ENCODE measurements at places on chromosomes 6 and 20. TPM values are rescaled to one million over a fixed set of nuclear protein-coding genes. Genes with fewer than 3 reads are reported as not detected.

- H3K4me1 ChIP-seq: peaks cover 33% of the 10 kb centered on the region
- DNase-seq: no peak
- no peaks in the 10 kb centered on the region for H3K36me3 ChIP-seq
- no peak overlapping the region for H3K27ac ChIP-seq
Measured at GRCh38 chr6:3357678-3358077, 98.9 kb downstream of the PSMG4 start.

The PTCHD4 gene
- total RNA-seq: not detected

- H3K27me3 ChIP-seq: no peaks in the 10 kb centered on the region
- no peak for DNase-seq
- no peak overlapping the region for H3K4me3 ChIP-seq
- H3K27ac ChIP-seq: no peak overlapping the region
- no peaks in the 10 kb centered on the region for H3K4me1 ChIP-seq
- H3K36me3 ChIP-seq: peaks cover 18% of the 10 kb centered on the region
Measured at GRCh38 chr20:5969348-5969935, 19.0 kb downstream of the MCM8 start.

- H3K4me3 ChIP-seq: no peak overlapping the region
- no peaks in the 10 kb centered on the region for H3K4me1 ChIP-seq
- no peak overlapping the region for H3K27ac ChIP-seq
- H3K36me3 ChIP-seq: no peaks in the 10 kb centered on the region
- no peak for DNase-seq
- peaks cover 3% of the 10 kb centered on the region for H3K27me3 ChIP-seq
Measured at GRCh38 chr6:132218059-132218696, 183.1 kb downstream of the MOXD1 start.

- no peaks in the 10 kb centered on the region for H3K4me1 ChIP-seq
- no peak for DNase-seq
- H3K27ac ChIP-seq: no peak overlapping the region
- no peaks in the 10 kb centered on the region for H3K36me3 ChIP-seq
- no peak overlapping the region for H3K4me3 ChIP-seq
Measured at GRCh38 chr20:14334306-14334930, 3.0 kb downstream of the FLRT3 start.

The ZBTB22 gene
- total RNA-seq: 11.6 TPM

The METTL24 gene
- not detected for total RNA-seq

The SCUBE3 gene
- total RNA-seq: not detected

- H3K36me3 ChIP-seq: no peaks in the 10 kb centered on the region
- H3K27me3 ChIP-seq: peaks cover 4% of the 10 kb centered on the region
- no peak overlapping the region for H3K4me3 ChIP-seq
Measured at GRCh38 chr20:49432550-49432949, 49.9 kb downstream of the KCNB1 start.

The ANGPT4 gene
- not detected for total RNA-seq

GRCh38 chr6:123550052-123550617, 86.6 kb downstream of the TRDN start:
- H3K4me1 ChIP-seq: no peaks in the 10 kb centered on the region
- H3K27me3 ChIP-seq: no peaks in the 10 kb centered on the region
- H3K36me3 ChIP-seq: no peaks in the 10 kb centered on the region

The ZSCAN16 gene
- 7.4 TPM for total RNA-seq

DNA sequence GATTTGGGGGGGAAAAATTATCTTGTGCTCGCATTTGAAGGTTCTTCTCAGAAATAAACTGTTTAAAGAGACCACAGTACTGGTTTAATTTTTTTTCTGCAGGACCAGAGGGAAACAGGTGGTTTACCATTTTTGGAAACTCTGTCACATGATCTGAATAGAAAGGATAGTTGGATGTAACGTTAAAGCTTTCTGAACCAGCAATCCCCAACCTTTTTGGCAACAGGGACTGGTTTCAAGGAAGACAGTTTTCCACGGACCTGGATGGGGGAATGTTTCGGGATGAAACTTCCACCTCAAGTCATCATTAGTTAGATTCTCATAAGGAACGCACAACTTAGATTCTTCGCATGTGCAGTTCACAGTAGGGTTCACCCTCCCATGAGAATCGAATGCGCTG, 50.4 kb downstream of the MCM8 start:
- no peak for DNase-seq
- H3K36me3 ChIP-seq: no peaks in the 10 kb centered on the region
- H3K27me3 ChIP-seq: no peaks in the 10 kb centered on the region
- H3K27ac ChIP-seq: no peak overlapping the region
- no peak overlapping the region for H3K4me3 ChIP-seq
- H3K4me1 ChIP-seq: peaks cover 16% of the 10 kb centered on the region

Data from CD4-positive, alpha-beta T cell (primary cell).